ELR (cell line): ENCODE measurements at places on chromosomes 16 and 17.

- DNase-seq, result no peak
Measured at GRCh38 chr16:74279266-74279665, 17.3 kb upstream of the PSMD7 start.

DNA sequence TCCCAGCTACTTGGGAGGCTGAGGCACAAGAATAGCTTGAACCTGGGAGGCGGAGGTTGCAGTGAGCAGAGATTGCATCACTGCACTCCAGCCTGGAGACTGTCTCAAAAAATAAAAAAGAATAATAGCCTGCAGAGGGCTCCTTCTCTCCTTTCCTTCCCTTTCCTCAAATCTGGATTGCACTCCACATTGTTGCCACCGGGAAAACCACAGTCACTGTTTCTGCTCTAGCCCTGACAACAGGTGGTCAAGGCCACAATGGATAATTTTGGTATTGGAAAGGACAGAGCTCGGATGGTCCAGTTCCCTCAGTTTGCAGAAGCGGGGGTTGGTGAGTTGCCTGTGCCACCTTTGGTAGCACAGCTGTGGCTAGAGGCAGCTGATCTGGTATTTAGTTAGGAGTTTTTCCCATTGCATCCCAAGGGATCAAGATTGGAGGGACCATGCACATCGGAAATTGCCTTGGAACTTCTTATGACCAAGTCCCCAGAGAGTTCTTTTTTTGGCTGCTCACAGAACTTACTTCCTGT lies 44.7 kb upstream of the PRSS54 start:
- peak; percentile 54 for DNase-seq

DNA sequence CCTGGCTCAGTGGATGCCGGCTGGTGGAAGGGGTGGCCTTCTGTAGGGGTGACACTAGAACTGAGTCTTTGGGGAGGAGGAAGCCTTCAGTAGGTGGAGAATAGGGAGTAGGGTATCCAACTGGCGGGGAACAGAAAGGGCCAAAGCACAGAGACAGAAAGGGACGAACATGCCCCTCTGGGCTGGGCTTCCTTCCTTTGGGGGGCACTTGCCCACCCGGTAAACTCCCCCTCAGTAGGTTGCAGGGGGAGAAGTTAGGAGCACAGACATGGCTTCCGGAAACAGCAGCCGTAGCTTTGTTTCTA lies 774 bp downstream of the ENGASE start:
- no peak for DNase-seq

DNA sequence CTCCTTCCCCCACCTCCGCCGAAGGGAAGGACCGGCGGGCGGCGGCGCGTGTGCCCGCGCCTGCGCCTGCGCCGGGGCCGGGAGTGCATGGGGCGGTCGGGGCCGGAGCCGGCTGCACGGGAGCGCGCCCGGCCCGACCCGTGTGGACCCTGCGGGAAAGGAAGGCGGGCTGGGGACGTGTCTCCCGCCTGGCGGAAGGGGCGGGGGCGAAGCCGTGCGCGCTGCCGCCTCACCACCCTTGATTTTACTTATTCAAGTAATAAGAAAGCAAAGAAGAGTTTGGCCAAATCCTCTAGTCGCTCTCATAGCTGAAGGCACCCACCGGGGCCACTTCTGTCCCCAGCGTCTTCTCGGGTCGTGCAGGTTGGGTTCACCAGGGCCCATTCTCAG lies 596 bp upstream of the PFN1 start:
- DNase-seq, result peak; percentile 91

GRCh38 chr16:85674828-85675227 lies 13.9 kb downstream of the GINS2 start:
- no peak for DNase-seq
